Vagina (tissue), 2 donors: ENCODE measurements at places on chromosomes 5 and 9.

DNA sequence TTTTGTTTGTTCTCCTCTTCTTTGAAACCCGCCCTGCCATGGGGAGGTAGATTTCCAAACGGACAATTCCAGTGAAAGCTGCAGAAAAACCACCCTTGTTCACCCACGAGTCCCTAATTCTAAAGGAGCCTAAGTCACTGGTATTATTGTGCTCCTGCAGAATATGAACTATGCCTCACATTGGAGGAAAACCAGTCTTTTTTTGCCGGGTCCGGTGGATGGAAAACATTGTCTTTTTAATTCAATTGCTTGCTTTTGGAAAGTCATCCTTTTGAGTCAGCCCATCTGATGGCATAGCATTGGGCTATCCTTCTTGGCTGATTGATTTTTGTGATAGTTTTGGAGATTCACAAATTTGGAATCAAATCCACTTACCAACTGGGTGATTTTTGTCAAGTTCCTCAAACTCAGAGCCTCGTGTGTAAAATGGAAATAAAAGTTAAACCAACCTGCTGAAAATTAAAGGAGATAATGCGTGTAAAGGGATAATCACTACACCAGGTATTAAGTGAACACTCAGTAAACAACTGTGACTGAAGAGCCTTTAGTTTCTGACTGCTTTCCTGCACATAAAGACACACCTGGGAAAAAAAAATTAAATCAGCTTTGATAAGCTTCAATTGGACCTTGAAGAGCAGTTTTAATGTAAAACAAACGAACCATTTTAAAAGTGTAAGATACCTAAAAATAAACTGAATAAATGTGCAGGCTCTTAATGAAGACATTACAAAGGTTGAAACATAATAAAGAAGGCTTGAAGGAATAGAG lies 780 bp upstream of the CCNJL start:
- no peak for DNase-seq

DNA sequence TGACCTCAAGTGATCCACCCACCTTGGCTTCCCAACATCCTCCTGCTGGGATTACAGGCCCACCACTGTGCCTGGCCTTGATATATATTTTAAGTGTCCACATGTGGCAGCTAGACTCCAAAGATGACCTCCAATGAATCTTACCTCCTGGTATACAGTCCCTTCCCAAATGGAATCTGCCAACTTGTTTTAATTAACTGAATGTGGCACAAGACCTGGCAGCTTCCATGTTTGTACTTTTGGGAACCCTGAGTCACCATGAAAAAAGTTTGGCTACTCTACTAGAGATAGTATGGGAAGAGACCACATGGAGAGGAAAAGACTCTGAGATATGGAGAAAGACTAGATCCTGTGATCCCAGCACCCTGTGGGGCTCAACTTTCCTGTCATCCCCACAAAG lies 42.5 kb downstream of the CCL28 start:
- DNase-seq, result no peak

- no peak for DNase-seq
Observed at GRCh38 chr5:108171759-108172158, 210.1 kb downstream of the FBXL17 start.

DNA sequence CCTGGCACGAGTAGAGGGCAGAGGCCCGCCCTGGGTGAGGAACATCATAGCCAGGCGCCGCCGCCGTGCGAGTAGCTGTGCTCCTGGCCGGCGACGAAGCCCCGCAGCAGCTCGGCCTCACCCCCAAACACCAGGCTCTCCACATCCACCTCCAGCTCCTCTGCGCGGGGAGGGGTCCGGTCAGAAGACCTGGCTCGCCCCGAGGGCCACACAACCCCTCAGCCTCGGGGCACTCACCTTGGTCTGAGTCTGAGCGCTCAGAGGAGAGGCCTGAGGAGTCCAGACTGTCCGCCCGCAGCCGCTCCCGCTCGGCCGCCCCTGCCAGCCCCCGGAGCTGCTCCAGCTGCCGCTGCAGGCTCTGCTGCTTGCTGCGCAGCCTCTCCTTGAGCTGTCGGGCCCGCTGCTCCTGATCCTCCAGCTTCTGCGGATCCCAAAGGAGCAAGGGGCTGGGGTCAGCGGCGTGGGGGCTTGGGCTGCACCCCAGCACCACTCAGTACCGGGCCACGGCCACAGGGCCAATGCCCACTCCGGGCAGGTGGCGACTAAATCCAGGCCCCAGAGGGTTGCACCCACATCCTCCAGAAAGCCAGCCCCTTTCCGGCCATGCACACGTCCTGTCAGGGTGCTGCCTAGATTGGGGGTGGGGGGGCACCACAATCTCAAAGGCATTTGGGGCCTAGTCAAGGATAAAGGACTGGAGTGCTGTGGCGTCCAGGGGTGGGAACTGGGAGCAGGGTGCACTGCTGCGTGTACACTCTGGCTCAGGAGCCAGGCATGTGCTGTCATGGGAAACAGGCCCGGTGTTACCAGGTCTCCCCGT lies 3.9 kb downstream of the MXD3 start:
- DNase-seq, result no peak

- DNase-seq, result no peak
Observed at GRCh38 chr9:129561594-129562281, 59.2 kb downstream of the C9orf50 start.

DNA sequence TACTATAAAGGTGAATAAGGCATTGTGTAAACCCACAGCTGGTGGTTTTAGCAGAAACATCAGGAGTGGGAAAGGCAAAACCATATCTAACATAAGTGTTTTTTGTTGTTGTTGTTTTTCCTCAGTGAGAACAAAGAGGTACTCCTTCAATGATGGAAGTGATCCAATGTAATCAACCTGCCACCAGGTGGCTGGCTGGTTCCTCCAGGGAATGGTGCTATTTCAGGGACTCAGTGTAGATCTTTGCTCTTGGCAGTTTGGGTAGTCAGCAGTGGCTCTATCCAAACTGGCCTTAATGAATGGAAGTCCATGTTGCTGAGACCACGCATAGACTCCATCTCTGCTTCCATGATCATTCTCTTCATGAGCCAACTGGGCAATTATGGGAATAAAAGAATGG lies 10.8 kb downstream of the DMRTA1 start:
- DNase-seq, result no peak

GRCh38 chr5:33340195-33340594 lies 100.6 kb upstream of the TARS1 start:
- DNase-seq, result no peak

DNA sequence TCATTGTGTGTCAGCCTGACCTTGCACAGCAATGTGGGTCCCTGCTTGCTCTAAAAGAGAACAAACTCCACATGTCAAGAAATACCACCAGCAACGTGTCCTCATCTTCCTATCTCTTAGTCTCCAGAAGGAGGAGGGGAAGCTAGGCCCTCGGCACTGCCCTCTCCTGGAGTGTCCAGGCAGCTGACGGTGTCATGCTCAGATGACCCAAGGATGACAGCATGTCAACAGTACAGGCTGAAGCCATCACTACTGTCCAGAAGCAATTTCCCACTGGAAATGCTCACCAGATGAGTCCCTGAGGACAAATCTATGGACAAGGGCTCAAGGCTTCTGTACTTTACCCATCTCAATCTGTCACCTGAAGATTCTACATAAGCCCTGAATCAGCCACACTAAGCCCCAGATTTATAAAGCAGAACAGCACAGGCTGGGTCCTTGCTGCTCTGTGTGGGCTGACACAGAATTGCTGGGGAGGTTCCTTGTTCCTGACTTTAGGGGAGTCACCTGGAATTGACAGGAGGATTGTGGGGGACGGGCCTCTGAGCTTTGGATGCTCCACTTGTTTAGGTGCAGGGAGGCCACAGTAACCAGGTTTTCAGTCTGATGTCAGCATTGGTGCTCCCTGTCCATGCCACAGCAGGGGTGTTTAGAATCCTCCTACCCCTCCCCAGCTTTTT lies 210.2 kb downstream of the DAB2IP start:
- peak; percentile 83 for DNase-seq

- DNase-seq, result no peak
Observed at GRCh38 chr9:35340046-35340445, 149.9 kb upstream of the RUSC2 start.

GRCh38 chr5:166602271-166602670 lies 1689.2 kb upstream of the WWC1 start:
- no peak for DNase-seq

DNA sequence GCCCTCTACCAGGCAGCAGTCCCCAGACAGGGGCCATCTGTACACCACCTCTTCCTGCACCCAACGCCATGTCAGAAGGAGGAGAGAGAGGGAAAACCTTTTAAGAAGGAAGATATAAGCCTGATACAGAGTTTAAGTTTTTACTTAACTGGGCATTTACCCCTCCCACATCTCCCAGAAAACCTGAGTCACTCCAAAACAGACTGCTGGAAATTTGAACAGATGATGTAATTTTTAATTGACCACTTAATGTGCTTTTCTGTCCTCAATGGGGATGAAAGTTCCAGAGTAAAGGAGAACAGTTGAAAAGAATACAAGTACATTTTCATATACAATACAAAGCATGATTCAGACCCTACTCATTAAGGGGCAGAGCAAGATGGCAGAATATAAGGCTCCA lies 63.9 kb downstream of the TTC39B start:
- no peak for DNase-seq

DNA sequence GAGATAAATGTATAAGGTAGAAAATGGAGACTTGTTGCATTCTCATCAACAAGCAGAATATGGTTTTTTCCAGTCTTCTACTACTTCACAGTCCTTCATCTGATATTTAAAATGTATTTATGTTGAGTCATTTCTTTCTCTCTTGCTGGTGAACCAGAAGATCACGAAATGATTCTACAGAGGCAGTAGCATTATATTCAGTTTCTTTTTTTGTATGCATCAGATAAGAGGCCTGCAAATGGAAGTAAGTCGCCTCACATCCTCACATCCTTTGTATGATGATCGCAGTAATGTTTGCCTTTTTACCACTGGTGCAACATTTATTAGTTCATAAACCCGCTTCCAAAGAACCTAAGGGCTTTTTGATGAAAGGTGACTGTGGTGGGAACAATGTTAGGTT lies 22.1 kb upstream of the IL13 start:
- no peak for DNase-seq

DNA sequence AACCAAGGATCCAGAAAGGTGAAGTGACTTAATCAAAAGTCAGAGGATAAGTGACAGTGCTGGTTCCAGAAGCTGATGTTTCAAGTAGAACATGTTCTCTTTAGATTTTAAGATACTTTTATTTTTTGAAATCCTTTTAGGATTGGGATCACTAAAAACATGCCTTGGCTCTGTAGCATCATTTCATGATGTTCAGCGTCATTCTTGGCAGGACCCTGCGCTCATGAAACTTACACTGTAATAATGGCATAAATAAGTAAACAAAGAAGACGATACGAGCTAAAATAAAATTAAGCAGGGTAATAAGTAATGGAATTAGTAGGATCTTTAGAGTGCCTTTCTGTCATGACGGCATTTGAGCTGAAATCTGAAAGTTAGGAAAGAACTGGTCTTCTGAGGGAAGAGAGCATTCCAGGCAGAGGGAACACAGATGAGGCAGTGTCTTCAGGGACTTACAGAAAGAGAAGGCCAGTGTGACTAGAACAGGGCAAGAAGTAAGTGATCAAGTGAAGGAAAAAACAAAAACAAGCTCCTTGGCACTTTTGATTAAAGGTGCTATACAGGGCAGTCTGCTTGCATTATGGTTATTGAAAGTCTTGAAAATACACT lies 19.9 kb downstream of the CTNNA1 start:
- no peak for DNase-seq

GRCh38 chr9:7849362-7849761 lies 49.8 kb upstream of the DMAC1 start:
- DNase-seq, result no peak

DNA sequence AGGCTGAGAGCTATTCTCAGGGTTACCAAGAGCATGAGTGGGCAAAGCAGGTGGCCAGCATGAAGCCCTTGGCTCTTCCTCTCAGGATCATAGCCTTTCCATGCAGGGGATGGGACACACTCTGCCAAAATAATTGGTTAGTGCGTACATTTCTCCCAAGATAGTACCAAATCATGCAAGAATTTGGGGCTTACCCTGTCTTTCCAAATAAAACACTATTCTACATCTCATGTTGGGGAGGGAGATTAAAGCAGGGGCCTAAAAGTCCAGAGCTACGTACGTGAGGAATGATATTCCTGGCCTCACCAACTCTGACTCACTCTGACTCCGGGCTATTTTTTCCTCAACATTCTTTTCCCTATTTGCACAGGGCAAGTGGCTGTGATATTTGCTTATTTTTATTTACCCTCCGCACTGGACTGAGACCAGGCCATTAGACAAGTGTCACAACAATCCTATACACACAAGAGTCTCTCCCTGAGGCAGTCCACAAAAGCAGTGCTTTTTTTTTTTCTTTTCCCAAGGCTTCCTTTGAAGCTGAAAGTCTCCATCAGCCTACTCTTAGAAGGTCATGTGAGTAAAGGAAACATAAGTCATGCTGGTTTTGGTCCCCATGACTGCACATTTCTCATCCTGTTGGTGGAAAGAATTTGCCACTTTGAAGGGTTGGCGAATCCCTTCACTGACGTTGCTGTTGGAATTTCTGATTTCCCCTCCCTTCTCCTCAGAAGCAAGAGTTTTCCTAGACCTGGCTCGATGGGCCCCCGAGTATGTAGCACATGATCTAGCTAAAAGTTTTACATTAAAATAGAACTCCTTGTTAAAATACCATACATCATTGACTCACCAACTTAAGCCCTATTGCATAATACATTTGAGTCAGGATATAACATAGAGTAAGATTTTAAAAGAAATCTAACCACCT lies 40.0 kb downstream of the TMEM252 start:
- no peak for DNase-seq

DNA sequence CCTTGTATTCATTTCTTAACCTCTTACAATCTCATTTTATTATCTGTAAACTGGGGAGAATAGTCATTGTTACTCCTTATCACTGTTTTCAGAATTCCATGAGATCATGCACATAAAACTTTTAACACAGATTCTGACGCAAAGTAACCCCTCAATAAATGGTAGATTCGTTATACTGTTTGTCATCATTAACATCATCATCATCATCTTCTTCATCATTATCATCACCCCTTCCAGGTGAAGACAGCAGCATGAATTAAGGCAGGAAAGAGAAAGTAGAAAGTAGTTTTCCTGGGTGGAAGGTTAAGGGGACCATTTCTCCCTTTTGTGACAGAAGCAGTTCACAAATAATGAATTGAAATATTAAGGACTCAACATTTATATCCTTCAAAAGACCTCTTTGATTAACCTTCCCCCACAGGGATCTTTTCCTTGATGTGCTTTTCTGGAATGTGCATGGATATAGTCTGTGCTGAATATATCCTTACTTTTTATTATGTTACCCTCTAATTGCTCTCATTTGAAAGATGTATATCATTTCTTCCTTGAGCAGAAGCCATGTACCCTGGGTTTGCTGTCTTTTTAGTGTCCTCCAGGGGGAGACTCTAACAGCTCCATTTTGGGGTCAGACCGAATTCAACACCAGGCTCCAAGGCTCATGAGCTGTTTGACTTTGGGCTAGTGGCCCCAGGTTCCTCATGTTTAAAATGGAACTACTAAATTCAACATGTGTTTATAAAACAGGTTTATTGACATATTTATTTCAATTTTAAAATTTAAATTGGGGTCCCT lies 1029.9 kb upstream of the WWC1 start:
- no peak for DNase-seq
